Tibial nerve (tissue), 4 donors: ENCODE measurements at places on chromosomes 6 and 20.

GRCh38 chr20:3614466-3614865, 48.7 kb downstream of the GFRA4 start:
- no peaks in the 10 kb centered on the region for H3K27me3 ChIP-seq
- H3K27ac ChIP-seq: no peak overlapping the region
- peaks cover 20% of the 10 kb centered on the region for H3K4me1 ChIP-seq
- H3K36me3 ChIP-seq: peaks cover 7% of the 10 kb centered on the region

GRCh38 chr6:111231090-111231459, 143.8 kb downstream of the SLC16A10 start:
- H3K36me3 ChIP-seq: no peaks in the 10 kb centered on the region
- DNase-seq: no peak
- no peak overlapping the region for H3K27ac ChIP-seq
- H3K4me1 ChIP-seq: no peaks in the 10 kb centered on the region
- no peak overlapping the region for H3K4me3 ChIP-seq

DNA sequence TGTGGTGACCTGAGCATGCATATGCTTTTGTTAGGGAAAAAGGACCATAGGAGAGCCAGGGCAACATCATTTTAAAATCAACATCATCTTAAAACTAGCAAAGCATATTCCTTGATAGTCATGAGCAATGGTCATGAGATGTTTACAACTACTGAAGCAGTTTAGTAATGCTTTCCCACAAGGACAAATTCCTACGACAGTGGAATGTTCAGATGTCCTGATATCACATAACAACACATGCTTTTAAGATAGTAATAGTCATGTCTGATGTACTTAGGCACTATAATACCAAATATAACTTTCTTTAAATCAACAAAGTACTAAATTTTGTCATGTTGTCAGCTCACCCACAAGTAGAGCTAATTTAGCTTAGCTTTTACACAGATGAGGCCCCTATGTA, 370.3 kb downstream of the HTR1B start:
- no peak overlapping the region for H3K27ac ChIP-seq
- no peak overlapping the region for H3K4me3 ChIP-seq
- no peaks in the 10 kb centered on the region for H3K36me3 ChIP-seq
- no peaks in the 10 kb centered on the region for H3K27me3 ChIP-seq
- H3K4me1 ChIP-seq: no peaks in the 10 kb centered on the region
- no peak for DNase-seq

DNA sequence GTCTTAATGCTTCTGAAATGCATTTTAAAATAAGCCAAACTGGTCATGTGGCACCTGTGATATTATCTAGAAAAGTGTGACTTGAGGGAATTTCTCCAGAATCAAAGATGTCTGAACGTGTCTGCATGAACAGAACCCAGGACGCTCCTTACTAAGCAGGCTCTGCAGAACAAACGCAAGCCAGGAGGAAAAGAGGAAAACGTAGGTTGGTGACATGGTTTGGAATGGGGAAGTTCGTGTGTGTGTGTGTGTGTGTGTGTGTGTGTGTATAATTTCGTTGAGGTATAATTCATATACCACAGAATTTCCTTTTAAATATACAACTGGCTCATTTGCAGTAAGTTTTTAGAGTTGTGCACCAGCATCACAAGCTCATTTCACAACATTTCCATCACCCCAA, 200.5 kb upstream of the FOXQ1 start:
- no peak for DNase-seq
- no peak overlapping the region for H3K27ac ChIP-seq
- no peaks in the 10 kb centered on the region for H3K4me1 ChIP-seq
- H3K4me3 ChIP-seq: no peak overlapping the region
- H3K27me3 ChIP-seq: no peaks in the 10 kb centered on the region
